ENCODE measurements at places on chromosomes 11 and 22. TPM values are rescaled to one million over a fixed set of nuclear protein-coding genes. Genes with fewer than 3 reads are reported as not detected.

GRCh38 chr11:16764888-16765287, 26.4 kb downstream of the C11orf58 start:
- no peaks in the 10 kb centered on the region for H3K36me3 ChIP-seq
- no peak overlapping the region for H3K27ac ChIP-seq
- H3K27me3 ChIP-seq: no peaks in the 10 kb centered on the region
- no peaks in the 10 kb centered on the region for H3K4me1 ChIP-seq

SCGB1D2 gene
- total RNA-seq: not detected

GRCh38 chr11:30326906-30327305, 4.0 kb downstream of the ARL14EP start:
- no peak for DNase-seq
- H3K27ac ChIP-seq: no peak overlapping the region
- H3K4me1 ChIP-seq: peaks cover 25% of the 10 kb centered on the region
- H3K4me3 ChIP-seq: no peak overlapping the region

DNA sequence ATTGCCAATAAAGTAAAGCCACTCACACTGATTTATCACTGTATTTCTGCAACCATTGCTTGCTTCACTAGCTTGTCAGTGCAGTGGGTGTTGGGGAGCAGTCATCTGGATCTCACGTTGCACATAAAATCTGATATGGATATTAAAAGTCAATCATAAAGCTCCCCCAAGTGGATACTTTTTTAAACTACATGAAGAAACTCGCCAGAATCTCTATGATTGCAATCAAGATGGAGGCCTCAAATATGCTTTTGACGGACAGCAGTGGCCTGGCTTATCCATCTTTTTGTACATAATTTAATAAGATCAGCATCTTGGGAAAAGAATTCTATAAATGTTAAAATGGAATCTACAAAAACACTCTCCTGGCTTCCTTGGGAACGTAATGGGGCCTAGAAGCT, 137.7 kb downstream of the WT1 start:
- no peak for DNase-seq
- H3K27ac ChIP-seq: no peak overlapping the region
- no peaks in the 10 kb centered on the region for H3K4me1 ChIP-seq
- no peak overlapping the region for H3K4me3 ChIP-seq
- H3K27me3 ChIP-seq: no peaks in the 10 kb centered on the region

GRCh38 chr11:114326776-114327175, 30.6 kb downstream of the NNMT start:
- no peak overlapping the region for H3K27ac ChIP-seq
- no peaks in the 10 kb centered on the region for H3K36me3 ChIP-seq
- no peak for DNase-seq
- H3K4me3 ChIP-seq: no peak overlapping the region
